Right hindlimb (tissue), 1 donor: ENCODE measurements at places on chromosomes 1 and 21.

DNA sequence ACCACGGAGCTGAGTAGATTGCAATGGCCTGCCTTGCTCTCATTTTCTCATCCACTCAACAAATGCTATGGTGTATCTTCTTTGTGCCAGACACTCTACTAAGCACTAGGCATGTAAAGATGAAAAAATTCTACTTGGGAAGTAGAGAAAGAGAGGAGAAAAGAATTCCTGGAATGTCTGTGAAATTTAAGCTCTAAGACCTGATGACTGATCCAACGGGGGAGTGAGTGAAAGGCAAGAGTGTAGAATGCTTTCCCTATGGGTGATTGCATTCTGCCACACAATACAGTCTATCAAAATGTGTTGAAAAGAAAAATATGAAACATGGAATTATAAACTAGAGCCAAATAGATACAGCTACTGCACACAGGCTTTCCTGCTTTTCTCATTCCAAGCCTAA, 82.3 kb downstream of the CYYR1 start:
- no peak for DNase-seq

DNA sequence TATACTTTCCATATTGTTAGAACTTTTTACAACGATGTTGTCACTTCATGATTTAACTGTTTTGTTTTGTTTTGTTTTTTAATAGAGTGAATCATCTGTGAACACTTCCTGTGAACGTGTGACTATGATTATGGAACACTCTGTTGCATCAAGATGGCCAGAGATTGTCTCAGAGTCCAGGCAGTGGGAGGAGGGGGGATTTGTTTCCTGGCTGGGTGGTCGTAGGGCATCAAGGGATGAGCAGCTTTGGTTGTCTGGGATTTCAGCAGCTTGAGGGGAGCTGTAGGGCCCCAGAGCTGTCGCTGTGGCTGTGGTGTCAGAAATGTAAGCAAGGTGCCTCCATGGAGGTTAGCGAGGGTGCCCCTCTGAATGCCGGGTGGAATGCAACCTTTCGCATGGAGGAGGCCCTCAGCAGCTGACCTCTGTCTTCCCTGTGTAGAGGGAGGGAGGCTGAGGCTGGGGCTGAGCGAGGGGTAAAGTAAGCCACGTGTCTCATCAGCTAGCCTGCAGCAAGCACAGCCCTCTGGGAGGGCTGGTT, 21.4 kb downstream of the NEK2 start:
- DNase-seq = no peak

DNA sequence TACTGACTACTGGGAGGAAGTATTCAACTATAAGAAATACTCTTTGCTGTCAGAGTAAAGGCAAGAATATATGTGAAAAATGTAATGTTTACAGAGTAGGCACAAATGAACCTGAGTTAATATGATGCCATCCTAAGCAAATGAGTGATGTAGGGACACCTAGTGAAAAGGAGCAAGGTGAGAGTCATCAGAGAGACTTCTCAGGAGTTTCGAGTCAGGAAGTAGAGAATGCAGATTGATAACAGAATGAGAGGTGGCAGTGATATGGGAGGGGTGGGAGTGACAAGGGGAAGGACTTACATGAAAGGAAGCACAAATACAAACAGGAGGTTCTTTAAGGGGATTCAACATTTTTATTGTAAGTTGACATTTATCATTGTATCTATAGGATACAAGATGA, 10.2 kb downstream of the PRCC start:
- no peak for DNase-seq

DNA sequence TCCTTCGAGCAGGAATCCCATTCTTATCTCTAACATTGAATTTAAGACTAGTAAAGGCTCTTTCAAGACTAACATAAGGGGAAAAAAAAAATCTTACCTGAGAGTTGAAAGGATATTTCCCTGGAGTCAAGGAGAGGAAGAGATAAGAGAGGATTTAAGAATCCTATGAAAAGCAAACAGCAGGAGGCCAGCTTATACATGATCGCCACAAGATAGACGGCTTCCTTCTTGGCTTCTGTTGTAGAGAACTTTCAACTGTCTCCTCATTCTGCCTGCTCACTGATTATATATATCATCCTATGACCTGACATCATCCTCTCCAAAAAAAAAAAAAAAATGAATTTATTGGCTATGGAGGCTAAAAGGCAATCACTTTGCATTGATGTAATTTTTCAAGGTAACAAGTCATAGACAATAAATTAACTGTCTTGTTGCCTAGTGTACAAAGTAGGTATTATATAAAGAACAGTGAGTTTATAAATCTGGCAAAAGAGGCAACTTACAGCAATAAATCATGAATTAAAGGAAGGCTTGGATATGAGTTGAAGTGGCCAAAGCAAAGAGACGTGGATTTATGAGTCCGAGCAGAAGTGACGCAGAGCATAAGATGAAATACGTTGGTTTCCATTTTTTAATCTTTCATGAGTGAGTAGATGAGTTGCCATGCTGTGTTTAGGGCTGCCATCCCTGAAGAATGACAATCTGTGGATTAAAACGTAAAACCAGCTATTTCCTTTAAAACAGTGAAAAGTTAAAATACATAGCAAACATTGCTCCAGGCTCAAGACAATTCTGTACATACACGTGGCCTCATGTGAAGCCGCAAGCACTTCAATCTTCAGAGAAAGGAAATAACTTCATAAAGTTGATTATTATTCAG, at the start of gene UTS2:
Gene UTS2, minus strand, starts transcription at position 262 of the 880 bp plus-strand sequence. Its CDS starts 62 bp downstream, at position 200.
- DNase-seq = no peak

DNA sequence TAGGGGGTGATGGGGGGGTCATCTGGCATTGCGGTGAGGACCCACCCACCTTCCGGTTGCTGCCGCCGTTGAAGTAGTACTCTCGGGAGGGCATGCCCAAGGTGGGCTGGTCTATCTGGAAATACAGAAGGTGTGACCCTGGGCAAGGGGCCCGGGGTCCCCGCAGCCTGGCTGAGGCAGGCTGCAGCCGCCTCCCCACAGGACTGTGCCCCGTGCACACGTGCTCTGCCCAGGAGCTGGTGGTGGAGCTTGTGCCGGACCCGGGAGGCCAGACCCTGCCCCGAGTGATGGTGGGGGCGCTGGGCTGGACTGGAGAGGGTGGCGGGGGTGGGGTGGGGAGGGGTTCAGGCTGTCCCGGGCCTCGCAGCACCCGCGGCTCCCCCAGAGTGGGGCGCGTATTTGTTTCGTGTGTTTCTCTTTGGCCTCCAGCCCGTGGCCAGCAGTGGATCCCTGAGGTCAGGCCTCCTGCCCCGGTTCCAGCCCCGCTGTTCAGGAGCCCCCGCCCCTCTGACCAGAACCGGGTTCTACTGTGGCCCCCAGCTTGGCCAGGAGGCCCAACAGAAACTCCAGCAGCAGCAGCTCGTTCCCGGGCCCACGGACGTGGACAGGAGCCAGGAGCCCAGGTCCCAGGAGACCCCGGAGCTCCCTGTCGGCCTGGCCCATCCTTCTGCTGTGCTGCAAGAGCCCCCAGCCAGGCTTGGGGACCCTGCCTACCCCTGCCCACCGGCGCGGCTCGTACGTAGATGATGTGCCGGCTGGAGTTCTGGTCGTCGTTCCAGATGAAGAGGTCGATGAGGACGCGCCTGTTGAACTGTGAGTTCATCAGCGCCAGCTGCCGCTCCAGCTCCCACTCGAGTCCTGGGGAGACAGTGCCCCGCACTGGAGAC, 19.2 kb downstream of the PRXL2B start:
- no peak for DNase-seq

GRCh38 chr1:53644496-53644895, 94.5 kb downstream of the GLIS1 start:
- DNase-seq = no peak
